ENCODE measurements at places on chromosomes 2 and 18. TPM values are rescaled to one million over a fixed set of nuclear protein-coding genes. Genes with fewer than 3 reads are reported as not detected.

DNA sequence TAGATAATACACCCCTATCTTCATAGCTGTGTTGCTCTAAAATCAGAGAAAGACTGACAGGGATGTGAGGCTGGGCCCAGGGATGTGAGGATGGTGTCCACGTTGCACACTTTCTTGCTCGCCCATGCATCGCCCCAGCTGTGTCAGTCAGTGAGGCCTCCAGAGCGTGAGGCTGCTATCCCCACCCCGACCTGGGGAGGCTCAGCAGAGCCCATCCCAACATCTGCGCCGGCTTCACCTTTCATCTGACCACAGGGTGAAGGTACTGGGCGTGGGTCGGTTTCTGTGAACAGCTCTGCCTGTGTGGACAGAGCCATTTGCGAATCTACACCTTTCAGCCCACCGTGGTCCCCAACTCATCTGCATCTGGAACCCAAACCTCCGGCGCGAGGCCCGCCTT is 255.7 kb downstream of the HDAC4 start:
- no peak for DNase-seq

DNA sequence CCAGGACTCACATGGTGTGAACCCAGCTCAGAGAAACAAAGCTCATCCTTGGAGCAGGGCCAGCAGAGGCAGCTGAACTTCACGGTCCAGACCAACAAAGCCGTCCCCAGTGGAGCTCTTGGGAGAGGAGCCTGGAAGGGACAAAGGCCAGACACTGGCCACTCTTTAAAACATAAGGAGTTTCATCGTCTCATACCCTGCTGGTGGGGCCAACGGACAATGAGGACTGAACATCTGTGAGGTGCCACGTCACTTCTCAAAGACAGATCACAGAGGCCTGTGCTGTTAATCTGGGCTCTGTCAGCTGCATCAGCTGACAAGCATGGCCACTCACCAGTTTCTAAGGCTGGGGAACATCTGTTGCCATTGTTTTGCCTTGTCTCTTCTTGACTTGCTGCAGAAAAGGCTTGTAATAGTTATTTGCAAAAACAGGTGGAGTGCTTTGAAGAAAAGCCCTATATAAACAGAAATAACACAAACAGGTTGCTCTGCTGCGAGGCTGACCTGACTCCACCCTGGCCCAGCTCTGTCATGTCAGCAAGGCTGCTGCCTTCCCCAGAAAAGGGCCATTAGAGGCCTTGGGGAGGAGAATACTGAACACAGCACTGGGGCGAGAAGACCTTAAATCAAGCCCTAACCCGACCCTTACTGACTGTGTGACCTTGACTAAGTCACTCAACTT is 68.1 kb upstream of the DAPL1 start:
- no peak for DNase-seq

The RNU2-63P gene
- not detected for polyA plus RNA-seq

- DNase-seq: no peak
Observed at GRCh38 chr2:120344976-120345581, 857 bp upstream of the INHBB start.

GRCh38 chr2:158091647-158092046 is 10.0 kb upstream of the UPP2 start:
- DNase-seq: no peak

GRCh38 chr18:61831071-61831470 is 61.7 kb downstream of the RNF152 start:
- DNase-seq: no peak

The SS18 gene
- 108 TPM for polyA plus RNA-seq

DNA sequence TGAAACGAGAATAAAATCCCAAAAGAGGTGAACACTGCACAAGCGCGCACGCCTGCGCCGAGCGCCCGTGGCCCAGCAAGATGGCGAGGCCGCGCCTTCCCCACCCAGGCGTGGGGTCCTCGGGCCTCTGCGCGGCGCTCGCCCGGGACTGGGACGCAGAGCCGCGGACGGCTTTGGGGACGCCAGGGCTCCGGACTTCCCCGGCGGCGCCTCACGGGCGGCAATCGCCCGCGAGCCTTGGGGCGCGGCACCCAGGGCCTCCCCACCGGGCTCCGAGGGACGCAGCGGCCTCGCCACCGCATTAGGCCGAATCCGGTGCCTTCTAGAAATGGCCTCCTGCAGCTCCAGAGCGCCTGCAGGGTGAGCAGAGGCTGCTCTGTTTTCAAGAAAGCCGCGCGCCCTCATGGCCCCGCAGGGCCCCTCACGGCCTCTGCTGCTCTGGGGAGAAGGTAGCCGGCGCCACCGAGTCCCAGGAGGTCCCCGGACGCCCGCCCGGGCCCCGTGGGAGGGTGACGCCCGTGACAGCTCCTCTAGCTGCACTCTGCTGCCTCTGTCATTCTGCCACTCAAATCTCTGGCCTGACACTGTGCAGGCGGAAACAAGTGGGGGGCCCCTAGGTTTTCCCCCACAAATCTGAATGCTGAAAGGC is 35.9 kb upstream of the POMC start:
- no peak for DNase-seq

The LDAH gene
- 37.2 TPM for polyA plus RNA-seq

The EXOC6B gene
- 20.8 TPM for polyA plus RNA-seq

DNA sequence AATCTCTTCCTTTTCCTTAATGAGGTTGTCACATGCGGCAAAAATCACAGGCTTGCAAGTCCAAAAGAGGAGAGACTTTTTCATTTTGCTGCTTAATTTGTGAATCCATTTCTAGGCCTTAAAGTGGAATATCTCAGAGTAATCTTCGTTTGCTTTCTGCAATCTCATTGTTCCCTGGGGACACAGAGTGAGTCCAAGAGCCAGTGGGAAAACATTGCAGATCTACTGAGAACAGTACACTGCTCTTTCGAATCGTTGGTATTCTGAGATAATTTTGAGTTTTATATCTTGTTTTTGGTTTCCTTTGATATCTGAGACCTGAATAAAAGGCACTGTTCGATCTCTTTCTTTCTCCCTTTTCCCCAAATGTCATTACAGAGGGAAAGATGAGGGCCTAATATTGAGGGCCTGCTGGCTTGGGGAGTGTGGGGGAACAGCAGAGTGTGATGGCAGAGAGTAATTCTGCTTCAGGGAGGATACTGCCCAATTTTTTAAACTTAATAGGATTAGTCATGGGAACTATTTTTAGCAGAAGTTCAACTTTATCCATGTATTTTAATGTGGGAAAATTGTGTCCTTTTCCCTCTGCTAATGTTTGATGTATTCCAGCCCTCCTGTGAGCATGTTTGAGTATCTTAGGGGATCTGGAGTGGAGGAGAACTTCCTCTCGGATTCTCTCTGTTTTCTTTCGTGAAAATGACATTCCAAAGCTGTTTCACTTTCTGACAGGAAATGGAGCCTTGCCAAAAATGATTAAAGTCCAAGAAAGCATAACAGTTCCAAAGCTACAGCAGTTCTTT is 418.2 kb upstream of the ZEB2 start:
- DNase-seq: peak; percentile 80

DNA sequence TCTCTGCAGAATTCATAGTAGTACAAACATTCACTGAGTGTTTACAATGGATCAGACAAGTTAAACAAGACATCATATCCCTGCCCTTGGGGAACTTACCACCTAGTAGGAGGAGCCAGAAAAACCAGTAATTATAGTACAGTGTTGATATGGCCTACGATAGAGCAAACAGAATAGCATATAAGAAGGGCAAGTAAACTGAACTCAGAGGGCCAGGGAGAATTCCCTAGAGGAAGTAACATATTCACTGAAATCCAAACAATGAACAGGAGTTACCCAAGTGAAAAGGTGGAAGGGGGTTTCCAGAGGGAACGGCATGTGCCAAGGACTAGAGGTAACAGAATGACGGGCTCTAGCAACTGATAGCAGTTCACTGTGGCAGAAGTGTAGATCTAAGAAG is 34.1 kb downstream of the NHEJ1 start:
- no peak for DNase-seq

DNA sequence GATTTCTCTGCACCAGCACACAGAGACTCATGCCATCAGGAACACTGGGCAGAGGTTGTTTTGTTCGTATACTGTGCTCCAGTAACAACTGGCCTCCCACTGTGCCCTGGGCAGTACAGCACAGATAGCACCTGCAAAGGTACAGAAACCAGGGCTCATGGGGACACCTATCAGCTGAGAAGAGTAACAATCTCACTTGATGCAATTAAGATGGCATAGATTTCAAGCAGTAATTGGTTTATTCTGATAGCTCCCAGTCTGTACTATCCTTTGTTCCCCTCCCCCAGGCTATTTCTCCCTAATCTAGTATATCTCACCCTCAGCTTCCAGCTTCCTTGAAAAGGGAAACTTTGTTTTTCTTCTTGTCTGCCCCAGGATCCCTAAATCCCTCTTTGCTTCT is 343.9 kb upstream of the MMADHC start:
- no peak for DNase-seq

The ST6GAL2 gene
- polyA plus RNA-seq: 25.4 TPM

The SKOR2 gene
- polyA plus RNA-seq: not detected

DNA sequence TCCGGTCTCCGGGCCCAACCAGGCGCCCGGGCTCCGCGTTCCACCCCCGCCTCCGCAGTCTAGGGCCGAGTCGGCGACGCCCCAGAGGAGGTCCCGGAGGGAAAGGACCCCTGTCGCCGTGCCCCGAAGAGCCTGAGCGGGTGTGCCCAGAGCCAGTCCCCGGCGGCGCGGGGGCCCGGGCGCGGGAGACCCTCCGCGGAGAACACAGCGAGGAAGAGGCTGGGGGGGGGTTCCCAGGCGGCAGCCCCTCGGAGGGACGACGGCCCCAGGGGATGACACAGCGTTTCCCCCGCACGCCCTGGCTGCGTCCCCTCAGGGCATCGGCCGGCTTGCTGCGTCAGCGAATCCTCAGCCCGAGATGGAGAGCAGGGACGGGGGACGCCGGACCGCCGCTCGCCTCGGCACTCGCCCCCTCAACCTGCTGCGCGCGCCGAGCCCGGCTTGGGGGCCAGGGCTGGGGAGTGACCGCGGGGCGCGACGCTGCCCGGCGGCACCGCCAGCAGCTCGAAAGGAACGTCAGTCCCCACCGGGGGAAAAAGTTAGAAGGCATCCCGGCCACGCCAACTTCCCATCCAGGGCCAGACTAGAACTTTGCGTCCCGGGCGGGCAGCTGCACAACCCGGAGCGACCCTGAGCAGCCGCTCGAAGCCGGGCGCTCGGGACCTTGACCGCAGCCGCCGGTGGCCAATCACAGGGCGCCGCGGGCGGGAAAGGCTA is 711 bp downstream of the SFXN5 start:
- no peak for DNase-seq

The VIT gene
- 0.16 TPM for polyA plus RNA-seq

The TDRD15 gene
- polyA plus RNA-seq: not detected

DNA sequence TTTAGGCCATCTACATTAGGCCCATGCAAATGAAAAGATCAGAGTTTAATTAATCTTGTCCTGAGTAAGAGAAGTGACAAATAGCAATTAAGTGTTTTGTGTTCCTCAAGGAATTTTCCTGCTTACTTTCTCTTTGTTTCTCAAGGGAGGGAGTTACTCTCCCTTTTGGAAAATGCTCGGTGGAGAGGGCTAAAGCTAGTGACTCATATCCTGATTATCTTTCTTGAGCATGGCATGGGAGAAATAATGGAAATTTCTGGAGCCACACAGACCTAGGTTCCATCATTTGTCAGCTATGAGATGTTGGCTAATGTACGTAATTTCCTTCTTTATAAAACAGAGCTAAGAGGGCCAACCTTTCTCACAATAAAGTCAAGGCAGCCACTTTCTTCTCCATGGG is 177.1 kb downstream of the ETAA1 start:
- no peak for DNase-seq

The LIMS4 gene
- polyA plus RNA-seq: 1.4 TPM

The DRC1 gene
- 2.1 TPM for polyA plus RNA-seq

- no peak for DNase-seq
Observed at GRCh38 chr18:48993586-48993985, 42.8 kb upstream of the SMAD7 start.

DNA sequence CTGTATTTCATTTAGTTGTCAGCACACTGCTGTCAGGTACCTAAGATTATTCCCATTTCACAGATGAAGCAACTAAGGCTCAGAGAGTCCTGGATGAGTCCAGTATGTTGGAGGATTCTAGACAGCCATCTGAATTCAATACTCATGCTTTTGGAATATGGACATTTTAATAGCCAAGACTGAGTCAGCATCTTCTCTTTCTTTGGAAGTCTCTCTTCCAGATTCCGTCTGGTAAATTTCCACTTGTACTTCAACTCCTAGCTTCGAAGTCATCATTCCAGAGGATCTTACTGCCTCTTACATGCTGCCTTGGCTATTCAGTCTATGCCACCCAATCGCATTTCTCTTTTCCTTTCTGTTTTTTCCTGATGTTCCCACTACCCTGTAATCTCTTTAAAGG is 40.6 kb downstream of the INSIG2 start:
- DNase-seq: no peak

The KIF5C gene
- 4.2 TPM for polyA plus RNA-seq

GRCh38 chr2:170098626-170099312 is 79.2 kb upstream of the MYO3B start:
- no peak for DNase-seq

DNA sequence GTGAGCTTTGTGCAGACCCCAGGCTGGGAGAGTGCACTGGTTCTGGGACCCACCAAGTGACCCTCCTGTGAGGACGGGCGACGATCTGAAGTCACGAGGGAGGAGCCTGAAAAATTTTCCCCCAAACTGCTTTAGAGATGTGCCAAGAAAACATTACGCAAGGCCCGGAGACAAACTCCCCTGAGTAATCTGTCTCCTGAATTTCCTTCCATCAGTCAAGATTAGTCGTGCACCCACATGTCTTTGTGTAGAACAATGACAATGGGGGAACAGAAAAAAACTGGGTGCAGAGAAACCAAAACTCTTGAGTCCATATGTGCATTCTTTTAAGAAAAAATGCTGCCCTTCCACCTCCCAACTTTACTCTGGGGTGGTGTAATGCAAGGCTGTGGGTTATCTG is 12.6 kb upstream of the NCK2 start:
- DNase-seq: no peak

The ADAM23 gene
- polyA plus RNA-seq: 5.7 TPM

DNA sequence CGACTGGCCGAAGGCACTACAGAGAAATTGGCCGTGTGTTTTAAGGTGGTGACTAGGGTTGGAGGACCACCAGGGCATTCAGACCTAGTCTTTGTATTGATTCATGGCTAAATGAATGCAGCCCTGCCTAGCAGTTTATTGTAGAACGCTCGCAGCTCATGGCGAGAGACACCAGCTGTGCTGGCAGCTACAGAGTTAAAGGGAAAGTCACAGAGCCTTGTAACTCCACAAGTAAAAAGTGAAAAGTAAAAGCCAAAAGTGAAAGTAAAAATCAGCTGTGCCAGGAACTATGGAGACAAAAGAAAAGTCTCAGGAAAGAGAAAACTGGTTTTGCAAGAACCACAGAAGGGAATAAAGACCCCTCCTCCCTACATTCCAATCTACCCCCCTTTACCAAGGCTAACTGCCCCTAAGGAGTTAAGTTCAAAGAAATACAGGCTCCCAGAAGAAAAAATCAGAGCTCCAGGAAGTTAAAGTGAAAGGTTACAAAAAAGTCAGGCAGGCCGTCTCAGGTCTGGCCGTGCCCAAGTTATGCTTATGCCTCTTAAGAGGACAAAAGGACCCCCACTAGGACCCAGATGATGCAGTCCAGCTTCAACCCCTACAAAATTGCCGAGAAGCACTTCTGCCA is 46.4 kb upstream of the SELENOI start:
- DNase-seq: peak; percentile 67

DNA sequence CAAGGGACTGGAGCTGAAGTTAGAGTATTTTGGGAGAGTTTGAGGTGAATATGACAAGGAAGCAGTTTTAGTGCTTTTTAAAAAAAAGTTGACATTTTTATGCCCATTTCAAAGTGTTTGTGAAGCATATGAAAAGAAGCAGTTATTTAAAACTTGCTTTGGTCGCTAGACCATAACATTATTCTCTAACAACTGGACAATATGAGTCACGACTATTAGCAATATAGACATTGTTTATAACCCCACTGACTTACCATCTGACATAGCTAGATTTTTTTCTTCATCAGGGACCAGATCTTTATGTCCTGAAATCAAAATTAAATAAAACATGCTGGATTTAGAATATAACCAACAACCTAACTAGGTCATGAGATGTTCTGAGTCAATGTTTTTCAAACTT is 22.6 kb upstream of the DYTN start:
- DNase-seq: no peak

All from right renal pelvis (tissue), 4 donors.